Mesenchymal stem cell (in vitro differentiated cells and primary cell): ENCODE measurements at places on chromosomes 2 and 18.

DNA sequence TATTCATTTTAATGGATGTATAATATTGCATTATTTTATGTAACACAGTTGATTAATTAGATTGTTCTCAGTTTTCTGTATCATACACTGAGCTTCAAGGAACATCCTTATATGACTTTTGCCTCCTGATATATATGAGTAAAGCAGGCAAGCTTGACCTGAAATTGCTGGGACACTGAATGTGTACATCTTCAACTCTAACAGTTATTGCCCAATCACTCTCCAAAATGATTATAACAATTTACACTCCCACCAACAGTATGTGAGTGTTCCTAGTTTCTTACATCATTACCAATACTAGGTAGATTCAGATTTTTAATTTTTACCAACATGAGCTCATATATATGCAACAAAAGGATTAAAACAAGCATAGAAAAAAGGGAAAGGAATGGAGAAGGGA, 379.4 kb downstream of the SETBP1 start:
- peak; percentile 22 for DNase-seq

GRCh38 chr2:120344976-120345581, 857 bp upstream of the INHBB start:
- no peak for DNase-seq

DNA sequence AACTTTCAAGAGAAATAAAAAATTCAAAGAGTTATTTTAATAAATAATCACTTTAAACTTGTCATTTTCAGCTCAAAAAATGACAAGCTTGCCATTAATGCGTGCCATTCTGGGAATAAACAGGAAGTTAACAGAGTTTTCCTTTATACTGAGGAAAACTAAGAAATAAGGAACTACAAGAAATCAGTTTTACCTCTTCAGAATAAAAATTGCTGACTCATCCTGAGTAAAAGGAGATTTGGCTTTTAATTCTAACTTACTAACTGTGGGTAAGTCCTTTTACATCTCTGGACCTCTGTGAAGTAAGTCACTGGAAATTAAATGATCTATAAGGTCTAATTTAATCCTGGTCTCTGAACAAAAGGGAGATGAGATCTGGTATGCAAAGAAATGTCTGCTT, 16.1 kb downstream of the CEBPZ start:
- no peak for DNase-seq

- DNase-seq: no peak
Observed at GRCh38 chr2:175126661-175127060, 41.3 kb downstream of the ATF2 start.

GRCh38 chr2:96601382-96602292, 36.5 kb downstream of the KANSL3 start:
- no peak for DNase-seq

GRCh38 chr2:191056228-191056627, 42.3 kb upstream of the STAT1 start:
- DNase-seq: peak; percentile 5

- DNase-seq: no peak
Observed at GRCh38 chr2:238913931-238914647, 66.2 kb downstream of the TWIST2 start.

GRCh38 chr2:71604726-71605120, 151.4 kb downstream of the DYSF start:
- DNase-seq: no peak

DNA sequence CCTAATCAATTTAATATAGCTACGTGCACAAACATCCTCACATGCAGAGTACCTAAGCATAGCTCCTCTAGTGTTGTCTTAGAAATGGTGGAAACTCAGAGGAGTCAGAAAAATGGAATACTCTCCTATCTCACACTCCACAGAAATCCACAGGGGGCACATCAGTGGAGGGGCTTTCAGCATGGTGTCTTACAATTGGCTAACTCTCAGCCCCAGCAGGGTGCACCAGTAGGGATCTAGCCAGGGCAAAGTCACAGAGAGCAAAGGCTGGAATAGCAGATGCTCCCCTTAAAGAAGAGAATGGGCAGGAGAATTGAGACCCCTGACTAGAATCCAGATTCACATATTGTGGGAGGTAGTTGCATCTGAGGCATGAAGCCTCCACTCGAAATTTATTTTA, 135.7 kb downstream of the MAIP1 start:
- no peak for DNase-seq

DNA sequence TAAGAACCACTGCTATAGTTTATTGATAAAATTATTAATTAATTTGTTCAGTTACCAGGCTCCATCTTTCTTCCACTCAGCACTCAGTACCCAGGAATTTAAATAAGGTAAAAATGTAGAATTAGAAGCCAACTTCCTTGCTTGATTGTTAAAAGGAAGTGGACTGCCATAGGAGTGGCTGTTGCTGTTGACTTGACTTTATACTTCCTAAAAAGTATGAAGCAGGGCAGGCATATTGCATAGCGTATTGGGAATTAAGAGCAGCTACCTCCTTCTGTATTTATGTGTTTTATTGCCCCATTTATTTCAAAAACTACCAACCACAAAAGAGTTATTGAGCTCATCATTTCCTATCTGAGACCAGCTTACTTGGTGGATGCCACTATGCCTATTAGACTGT, 27.9 kb downstream of the PSMD1 start:
- no peak for DNase-seq

GRCh38 chr2:128599700-128600099, 281.0 kb upstream of the HS6ST1 start:
- no peak for DNase-seq

GRCh38 chr2:27091746-27092695, 5.4 kb downstream of the KHK start:
- DNase-seq: no peak

DNA sequence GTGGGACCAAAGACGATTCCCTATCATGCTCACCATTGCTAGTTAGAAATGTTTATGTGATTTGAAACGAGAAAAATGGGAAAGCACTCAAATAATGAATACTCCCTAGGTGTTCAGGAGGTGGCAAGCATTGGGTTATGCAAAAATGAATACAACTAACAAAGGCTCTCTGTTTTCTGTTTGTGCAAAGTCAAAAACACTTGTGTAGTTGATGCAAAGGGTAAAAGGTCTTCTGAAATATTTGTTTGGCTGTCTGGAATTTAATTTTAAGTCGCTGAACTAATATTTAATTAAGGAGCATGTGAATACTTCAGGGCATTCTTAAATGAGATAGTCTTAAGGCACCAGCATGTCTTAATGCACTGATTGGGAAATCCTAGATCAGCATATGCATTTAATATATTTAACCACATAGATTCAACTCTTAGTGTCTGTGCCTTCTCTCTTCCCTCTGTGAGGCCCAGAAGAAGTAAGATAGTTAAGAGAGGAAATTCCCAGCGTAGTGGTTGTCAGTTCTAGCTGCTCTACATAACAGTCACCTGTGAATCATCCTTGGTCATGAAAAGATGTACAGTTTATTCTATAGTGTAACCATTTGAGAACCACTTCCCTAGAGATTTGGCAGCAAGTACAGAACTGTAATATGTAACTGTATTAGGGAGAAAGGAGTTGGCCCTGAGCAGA, 111.9 kb downstream of the EPC2 start:
- peak; percentile 47 for DNase-seq

DNA sequence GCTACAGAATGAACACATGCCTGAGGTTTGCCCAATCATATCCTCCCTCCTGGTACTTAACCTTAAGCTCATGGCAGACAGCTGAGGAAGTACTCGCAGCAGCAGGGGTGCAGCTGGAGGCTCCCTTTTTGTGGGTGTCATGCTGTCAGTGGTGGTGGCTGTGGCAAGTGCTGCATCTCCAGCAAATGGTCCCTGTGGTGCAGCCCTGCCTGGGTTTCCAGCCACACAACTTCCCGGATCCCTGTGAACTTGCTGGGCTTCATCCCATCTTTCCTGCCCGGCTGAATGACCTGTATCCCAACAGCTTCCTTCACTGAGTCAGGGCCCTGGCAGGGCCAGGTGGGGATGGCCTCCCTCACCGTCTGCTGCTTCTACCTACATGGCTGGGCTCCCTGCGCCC, 5.0 kb downstream of the TMEM185B start:
- DNase-seq: no peak

- peak; percentile 72 for DNase-seq
Observed at GRCh38 chr2:142880279-142880678, 2.8 kb downstream of the KYNU start.

GRCh38 chr2:104804148-104804890, 49.6 kb upstream of the POU3F3 start:
- no peak for DNase-seq
